Stomach (tissue), 19 donors: ENCODE measurements at places on chromosomes 7 and 10.

GRCh38 chr10:86848747-86849146 lies 92.3 kb downstream of the BMPR1A start:
- no peak for DNase-seq

GRCh38 chr10:28179006-28179742 lies 123.7 kb downstream of the MPP7 start:
- DNase-seq = peak; percentile 78

DNA sequence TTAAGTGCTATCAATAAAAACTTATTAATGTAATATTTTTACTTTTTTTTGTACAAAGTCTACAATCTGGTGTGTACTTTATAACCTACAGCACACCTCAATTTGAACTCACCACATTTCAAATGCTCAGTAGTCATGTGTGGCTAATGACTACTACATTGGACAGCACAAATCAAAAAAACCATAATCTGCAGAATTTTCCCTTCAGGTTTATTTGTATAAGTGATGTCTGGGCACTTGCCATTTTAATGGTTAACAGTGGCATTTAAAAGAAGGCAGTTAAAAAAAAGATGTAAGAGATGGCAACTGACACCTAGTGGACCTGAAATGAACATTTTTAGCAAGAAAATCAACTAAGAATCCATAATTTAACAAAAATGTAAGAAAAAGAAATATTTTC lies 124.6 kb upstream of the NRBF2 start:
- DNase-seq = no peak

GRCh38 chr7:44673324-44673723 lies 66.9 kb downstream of the OGDH start:
- DNase-seq = no peak

GRCh38 chr7:127632276-127632910 lies 14.5 kb upstream of the PAX4 start:
- DNase-seq = no peak

DNA sequence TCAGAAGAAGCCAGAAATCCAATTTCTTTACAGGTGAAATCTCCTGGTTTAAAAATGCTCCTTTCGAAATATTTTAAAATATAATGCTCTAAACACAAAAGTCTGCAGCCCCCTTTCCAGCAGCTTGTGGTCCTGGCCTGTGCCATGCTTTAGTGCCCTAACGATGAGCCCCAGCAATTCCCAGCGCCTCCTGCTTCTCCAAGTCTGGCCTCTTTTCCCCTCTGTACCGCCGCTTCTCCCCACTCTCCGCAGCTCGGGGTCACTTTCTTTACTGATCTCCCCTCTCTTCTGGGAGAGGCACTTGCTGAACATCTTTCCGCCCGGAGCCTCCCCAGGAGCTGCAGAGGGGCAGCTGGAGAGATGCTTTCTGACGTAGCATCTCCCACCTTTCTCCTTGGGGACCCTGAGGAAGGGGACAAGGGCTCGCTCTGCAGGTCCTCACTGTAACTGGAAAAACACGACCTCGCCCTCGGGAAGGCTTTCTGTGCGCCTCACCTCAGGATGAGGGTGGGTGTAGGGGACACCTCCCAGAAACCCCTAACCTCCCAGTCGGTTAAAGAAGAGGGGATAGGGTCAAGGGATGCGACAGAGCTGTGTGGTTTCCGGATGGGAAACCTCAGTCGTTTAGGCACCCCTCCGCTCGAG lies 565 bp upstream of the INA start:
- DNase-seq = no peak

DNA sequence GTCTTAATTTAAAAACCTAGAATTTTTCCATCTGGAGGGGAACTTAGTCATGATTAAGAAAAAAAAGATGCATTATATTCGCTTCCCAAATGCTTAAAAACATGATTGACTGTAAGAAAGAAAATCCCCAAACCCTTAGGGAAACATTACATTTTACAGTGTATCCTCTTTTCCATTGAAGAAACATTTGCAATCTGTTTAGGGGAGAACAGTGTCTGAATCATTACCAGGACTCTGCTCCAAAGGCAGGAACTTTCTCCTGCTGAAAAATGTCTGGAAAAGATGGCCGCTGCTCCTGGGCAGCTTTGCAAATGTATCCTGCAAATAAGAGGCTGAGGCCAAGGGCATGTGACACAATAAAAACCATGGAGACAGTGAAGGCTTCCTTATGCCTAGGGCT lies 173.7 kb downstream of the BUB3 start:
- no peak for DNase-seq

- no peak for DNase-seq
Measured at GRCh38 chr7:258476-259190, 31.3 kb upstream of the FOXL3 start.

DNA sequence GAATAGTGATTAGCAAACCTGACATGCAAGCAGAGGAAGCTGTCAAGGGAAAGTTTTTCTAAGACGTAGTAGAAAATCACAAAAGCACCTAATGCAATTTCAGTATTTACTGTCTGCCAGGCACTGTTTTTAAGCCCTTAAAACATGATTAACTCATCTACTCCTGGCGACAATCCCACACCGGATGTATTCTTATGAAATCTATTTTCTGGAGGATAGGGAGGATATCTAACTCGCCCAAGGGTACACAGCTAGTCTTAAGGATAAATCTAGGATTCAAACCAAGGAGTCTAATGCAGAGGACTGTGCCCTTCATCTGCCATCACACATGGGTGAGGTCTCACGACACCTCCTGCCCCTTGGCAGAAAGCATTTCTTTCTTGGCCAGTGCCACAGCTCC lies 47.8 kb upstream of the FIGNL1 start:
- DNase-seq = no peak

GRCh38 chr7:31815796-31816195 lies 128.8 kb downstream of the PPP1R17 start:
- no peak for DNase-seq

DNA sequence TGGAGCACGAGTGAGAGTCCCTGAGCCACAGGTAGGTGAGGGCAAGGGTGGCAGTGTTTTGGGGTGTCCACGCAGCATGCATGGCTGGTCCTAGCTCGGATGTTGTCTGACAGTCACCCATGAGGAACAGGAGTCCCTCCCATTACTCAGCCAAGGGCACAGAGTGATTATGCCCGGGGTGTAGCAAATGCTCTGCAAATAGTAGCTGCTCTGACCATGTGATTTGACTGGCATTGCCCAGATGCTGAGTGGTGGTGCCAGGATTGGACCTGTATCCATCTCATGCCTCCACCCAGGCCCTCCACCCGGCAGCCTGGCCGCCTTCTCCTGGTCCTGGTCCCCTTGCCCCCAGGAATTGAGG lies 150.8 kb downstream of the GRK5 start:
- DNase-seq = peak; percentile 36

DNA sequence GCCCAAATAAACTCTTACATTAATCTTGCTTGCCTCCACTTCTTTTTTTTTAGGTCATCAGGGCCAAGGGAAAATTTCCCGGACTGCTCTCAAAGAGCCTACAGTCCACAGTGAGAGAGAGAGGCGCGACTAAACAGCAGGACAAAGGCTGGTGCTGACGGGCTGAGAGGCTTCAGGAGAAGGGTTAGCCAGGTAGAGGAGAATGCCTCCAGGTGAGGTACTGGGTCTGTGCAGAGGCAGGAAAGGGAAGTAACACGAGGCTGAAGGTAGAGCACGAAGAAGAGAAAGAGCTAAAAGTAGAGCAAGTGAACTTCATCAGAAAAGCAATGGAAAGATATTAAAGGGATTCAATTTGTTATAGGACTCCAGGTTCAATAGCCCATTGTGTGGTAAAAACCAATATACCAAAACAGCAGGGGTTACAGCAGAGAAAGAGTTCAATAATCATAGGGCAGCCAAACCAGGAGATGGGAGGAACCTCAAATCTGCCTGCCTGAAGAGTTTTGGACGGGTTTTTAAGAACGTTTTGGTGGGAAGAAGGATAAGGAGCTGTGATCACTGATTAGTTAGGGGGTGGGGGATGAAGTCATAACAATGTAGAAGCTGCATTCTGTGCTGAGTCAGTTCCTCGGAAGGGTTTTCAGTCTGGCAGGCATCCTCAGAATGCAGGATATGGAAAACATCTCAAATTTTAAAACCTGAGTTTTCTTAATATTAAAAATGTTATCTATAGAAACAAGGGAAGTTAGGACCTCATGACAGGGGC lies 171.5 kb downstream of the AKR1D1 start:
- DNase-seq = no peak

DNA sequence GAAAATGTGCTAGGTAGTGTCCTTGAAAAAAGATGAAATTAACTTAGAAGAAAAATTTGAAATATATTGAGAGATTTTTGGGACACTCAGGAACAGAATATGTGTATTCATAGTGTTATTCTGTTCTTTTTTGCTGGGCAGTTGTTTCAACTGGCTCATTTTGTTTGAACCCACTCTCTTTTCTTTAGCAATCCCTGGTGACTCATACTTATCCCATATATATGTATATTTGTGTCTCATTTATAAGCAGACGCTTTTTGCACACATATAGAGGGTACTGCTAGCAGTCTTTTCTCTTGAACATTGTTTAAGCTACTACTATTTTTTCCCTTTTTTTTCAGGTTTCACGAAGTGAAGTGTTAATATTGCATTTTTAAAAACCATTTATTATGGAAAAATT lies 1.9 kb downstream of the EXOC6 start:
- no peak for DNase-seq

DNA sequence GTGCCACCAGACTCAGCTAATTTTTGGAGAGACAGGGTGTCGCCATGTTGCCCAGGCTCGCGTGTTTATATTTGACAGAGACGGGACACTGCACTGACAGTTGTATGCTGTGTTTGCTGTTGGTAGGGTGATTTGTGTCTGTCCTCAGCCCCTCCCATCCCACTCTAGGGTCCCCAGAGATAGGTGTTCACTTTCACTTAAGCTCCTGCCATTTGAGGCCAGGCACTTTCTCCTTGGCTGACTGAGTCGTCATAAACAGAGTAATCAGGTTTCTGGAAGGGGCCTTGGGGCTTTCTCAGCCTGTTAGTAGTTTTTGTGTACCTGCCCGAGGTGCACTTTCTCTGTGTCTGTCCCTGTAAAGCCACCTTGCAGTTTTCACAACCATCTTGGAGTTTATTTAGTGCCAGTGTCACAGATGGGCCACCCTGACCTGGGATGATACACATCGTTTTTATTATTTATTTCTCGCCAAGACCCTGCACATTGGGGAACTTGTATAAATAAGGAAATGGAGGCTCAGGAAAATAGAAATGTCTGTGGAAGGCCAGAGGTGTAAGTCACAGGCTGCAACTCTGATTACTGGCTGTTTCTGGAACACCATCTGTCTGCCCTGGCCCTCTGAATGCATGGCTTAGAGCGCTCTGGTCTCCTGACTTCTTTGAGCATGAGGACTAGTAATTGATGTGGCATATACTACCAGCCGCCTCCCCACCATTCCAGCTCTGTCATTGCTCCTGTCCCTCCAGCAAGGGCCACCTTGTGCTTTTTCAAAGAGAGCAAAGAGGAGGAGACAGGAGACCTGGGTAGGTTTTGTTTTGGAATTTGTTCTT lies 81.9 kb upstream of the PDCD4 start:
- no peak for DNase-seq

DNA sequence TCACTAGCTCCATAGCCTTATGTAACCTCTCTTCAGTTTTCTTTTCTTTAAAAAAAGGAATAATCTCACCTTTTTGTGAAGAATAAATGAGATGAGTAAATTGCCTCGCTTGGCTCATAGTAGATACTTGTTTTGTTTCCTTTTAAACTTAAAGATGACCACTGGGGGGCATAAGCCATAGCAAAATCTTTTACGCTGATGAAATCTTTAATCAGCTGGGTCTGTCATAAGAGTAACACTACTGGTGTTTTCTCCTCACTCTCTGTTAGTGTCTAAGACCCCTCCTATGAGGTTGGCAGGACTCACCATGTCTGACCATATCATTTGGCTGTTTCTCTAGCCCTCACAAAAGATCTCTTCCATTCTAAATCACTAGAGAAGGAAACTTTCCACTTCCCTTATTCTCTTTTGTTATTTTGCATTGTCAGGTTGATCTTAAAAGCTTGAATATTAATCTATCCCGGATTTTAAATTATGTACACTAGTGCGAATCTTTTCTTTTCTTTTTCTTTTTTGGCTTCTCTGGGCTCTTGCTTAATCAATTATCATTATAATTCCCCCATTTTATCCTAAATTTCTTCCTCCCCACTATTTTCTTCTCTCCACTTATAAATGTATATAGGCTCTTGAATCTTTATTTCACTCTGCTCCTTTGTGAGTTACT lies 12.5 kb downstream of the STAG3 start:
- peak; percentile 57 for DNase-seq

DNA sequence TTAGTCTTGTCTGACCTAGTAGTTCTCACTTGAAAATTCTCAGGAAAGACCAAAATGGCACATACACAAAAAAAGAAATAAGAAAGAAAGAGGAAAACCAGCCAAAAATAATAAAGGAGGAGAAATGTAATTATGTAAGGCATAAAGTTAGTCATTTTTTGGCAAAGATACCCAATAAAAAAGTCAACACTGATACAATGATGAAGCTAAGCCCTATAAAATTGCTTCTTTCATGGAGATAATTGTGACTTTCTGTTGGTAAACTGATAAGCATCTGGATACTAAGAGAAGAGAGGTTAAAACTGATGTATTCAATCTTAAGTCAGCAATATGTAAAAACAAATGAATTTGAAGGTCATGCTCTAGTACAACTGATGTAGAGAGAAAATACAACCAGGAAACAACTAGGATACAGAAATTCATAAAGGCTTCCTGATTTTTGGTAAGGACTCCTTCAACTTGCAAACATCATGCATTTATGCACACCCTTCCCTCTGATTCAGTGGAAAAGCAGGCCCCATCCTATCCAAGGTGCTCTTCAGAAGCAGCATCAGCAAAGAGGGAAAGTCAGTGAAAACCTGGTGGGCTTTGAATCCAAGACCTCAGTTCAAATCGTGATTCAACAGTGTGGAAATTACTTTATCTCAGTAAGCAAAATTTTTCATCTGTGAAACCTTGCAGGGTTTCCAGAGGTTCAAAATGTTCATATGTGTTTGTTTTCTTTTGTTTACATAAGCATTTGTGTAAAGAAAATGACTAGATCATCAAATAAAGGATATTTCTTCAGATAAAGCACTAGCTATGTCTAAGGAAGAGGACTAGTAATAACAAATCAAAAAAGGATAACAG lies 32.6 kb downstream of the IMMP2L start:
- no peak for DNase-seq

GRCh38 chr7:18226598-18226997 lies 199.0 kb upstream of the PRPS1L1 start:
- DNase-seq = no peak

DNA sequence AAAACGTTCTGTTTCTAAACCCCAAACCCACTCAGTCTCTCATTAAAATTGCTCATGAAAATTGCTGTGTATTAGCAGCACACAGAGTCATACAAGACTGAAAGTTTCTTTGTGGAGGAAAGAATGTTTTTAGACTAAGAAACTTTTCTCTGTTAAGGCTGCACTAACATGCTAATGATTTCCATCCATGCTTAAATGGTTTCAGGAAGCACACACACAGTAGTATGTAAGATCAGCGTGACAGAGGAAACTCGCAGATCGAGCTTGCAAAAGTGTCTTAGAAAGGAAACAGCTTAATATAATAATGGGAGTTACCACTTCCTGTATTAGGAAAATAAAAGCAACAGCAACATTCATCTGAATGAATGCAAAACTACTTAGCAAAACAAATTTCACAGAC lies 112.7 kb downstream of the ICA1 start:
- peak; percentile 49 for DNase-seq
